ENCODE measurements at places on chromosomes 1 and 21. TPM values are rescaled to one million over a fixed set of nuclear protein-coding genes. Genes with fewer than 3 reads are reported as not detected.

SLAMF8 gene
- polyA plus RNA-seq = 0.81 TPM

TRPM2 gene
- polyA plus RNA-seq = 1.2 TPM

ATP6V1G3 gene
- polyA plus RNA-seq = not detected

MYOM3 gene
- 0.27 TPM for polyA plus RNA-seq

FCRL4 gene
- polyA plus RNA-seq = not detected

LIPI gene
- not detected for polyA plus RNA-seq

LENEP gene
- polyA plus RNA-seq = not detected

PTGS2 gene
- 0.29 TPM for polyA plus RNA-seq

OR2T29 gene
- not detected for polyA plus RNA-seq

TNFRSF4 gene
- polyA plus RNA-seq = 0.73 TPM

PRKAA2 gene
- 1.2 TPM for polyA plus RNA-seq

LCE2C gene
- not detected for polyA plus RNA-seq

DDAH1 gene
- 6.9 TPM for polyA plus RNA-seq

SLC1A7 gene
- 0.05 TPM for polyA plus RNA-seq

IL19 gene
- polyA plus RNA-seq = 1.4 TPM

PTGER3 gene
- polyA plus RNA-seq = 1.1 TPM

TARBP1 gene
- polyA plus RNA-seq = 16.8 TPM

NLRP3 gene
- polyA plus RNA-seq = 0.20 TPM

OR2L8 gene
- not detected for polyA plus RNA-seq

C1QB gene
- 12.8 TPM for polyA plus RNA-seq

SLC6A9 gene
- polyA plus RNA-seq = 13.8 TPM
